ENCODE measurements at places on chromosomes 3 and 15. TPM values are rescaled to one million over a fixed set of nuclear protein-coding genes. Genes with fewer than 3 reads are reported as not detected.

WDR53 gene
- 3.6 TPM for total RNA-seq

- no peak overlapping the region for H3K4me3 ChIP-seq
- no peaks in the 10 kb centered on the region for H3K27me3 ChIP-seq
- H3K27ac ChIP-seq: no peak overlapping the region
- no peaks in the 10 kb centered on the region for H3K36me3 ChIP-seq
These were observed 447.5 kb downstream of the IGSF11 start for GRCh38 chr3:118587037-118587741.

- no peak for DNase-seq
- no peaks in the 10 kb centered on the region for H3K4me1 ChIP-seq
- H3K36me3 ChIP-seq: no peaks in the 10 kb centered on the region
- H3K27me3 ChIP-seq: no peaks in the 10 kb centered on the region
- H3K27ac ChIP-seq: no peak overlapping the region
These were observed 44.4 kb downstream of the TTBK2 start for GRCh38 chr15:42876224-42876623.

- H3K4me3 ChIP-seq: no peak overlapping the region
- no peaks in the 10 kb centered on the region for H3K36me3 ChIP-seq
- no peaks in the 10 kb centered on the region for H3K4me1 ChIP-seq
- H3K27ac ChIP-seq: no peak overlapping the region
- DNase-seq: no peak
- no peaks in the 10 kb centered on the region for H3K27me3 ChIP-seq
These were observed 116.0 kb downstream of the IGF1R start for GRCh38 chr15:98764291-98764690.

LRRC57 gene
- total RNA-seq: 7.4 TPM
